ENCODE measurements at places on chromosomes 3 and 15.

GRCh38 chr3:17979911-17980310, 237.5 kb upstream of the TBC1D5 start:
- no peak for DNase-seq

DNA sequence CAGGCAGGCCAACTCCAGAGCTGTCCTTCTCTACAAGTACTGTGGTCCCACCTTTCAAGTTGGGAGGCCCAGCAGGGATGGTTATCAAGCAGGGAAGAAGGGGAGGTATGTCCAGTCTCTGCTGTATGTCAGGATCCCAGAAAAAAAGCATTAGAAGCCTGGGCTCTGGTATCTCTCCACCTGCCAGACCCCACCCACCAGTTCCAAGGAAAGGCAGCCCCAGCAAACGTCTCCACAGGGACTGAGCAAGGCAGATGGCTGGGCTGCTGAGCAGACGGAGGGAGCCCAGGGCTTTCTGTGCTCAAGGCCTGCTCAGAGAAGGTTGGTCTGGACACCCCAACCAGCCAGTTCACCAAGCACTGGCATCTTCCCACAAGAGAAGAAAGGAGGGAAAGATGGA, 287.8 kb downstream of the XXYLT1 start:
- DNase-seq: no peak

DNA sequence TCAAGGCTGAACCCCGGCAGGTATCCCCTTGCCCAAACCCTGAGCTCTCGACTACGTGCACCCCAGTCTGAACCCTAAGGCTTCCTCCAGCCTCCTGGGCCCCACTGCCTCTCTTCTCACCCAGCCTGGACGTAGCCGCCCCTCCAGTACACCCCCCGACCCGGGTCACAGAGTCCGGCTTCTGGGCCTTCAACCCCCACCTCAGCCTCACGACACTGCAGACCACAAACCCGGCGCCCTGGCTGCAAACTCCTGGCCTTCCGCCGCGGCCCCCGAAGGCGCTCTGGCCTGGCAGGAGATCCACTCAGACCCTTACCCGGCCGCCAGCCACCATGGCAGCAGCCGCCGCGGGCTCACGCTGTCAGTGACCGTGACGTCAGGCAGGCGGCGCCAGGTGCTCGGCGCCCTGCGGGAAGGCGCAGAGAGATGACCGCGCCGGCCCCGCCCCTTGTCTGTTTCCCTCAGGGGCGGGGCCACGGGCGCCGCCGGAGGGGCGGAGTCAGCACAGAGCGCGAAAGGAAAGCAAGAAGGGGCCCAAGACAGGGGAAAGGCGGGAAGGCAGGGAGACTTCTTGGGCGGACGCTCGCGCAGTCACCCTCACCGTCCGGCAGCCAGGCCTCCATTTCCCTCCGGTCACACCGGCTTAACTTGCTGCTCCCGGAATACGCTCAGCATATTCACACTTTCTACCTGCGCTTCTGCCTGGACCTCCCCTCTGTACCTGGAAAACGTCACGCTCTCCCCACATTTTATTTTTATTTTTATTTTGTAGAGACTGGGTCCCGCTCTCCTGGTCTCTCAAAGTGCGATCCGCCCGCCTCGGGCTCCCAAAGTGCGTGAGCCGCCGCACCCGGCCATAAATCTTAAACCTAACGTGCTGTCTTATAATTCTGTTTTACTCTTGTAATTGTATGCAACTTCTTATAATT, at the start of gene RMDN3:
RMDN3 (minus strand) TSS at position 372 of the 929 bp plus-strand sequence. CDS start 471 bp downstream, outside the sequence.
- DNase-seq: peak; percentile 95

GRCh38 chr3:160125258-160125657, 100.0 kb upstream of the C3orf80 start:
- no peak for DNase-seq

DNA sequence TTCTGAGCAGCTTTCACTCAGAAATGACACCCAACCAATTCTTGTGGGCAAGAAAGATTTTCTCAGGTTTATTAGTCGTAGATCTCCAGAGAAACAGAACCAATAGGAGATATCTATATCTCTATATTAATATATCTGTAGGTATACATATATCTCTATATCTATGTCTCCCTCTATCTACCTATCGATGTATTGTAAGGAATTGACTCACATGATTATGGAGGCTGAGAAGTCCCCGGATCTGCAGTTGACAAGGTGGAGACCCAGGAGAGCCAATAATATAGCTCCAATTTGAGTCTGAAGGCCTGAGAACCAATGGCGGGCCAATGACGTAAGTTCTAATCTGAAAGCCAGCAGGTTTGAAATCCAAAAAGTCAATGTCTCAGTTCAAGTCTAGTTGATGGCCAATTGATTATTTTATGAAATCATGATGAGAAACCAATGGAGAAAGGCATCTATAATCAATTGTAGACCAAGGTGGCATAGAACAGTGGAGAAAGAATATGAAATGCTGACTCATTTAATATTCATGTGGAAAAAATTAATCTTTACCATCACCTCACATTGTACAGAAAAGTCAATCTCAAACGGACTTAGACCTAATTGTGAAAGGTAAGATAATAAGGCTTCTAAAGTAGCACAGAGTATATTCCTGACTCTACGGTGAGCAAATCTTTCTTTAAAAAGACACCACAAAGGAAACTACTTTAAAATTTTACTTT, 65.6 kb upstream of the CHRNA7 start:
- DNase-seq: no peak

- DNase-seq: no peak
Measured at GRCh38 chr15:35885870-35886269, 339.9 kb upstream of the DPH6 start.

DNA sequence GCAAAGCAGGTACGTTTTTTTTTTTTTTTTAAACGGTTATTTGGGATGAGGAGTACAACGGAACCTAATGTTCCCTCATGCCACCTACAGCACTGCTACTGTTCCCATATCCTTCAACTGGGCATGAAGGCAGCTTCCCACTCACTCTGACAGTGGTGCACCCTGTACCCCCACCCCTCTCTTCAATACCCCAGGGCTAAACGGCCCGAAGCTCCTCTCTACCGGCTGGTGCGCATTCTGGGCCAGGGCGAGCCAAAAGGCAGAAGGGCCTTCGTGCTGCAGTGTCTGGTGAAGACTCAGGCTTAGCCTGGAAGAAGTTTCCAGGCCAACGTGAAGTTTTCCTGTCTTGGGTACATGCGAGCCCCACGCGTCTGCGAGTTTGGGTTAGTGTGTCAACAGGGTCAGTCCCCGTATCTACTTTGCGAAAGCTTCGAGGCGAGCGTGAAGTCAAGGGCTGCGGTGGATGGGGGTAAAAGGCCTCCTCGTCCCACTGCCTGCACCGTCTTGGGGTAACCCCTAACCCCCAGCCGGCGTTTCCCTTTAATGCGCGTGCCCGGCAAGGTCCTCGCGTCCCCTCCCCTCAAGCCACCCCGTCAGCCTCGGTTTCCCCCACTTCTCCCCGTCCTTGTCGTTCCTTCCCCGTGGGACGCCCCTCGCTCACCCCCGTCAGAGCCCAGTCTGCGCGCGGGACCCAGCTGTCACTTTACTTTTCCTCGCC, 765 bp upstream of the UBE2E2 start:
- peak; percentile 4 for DNase-seq

Measured in Daoy (cell line).